ENCODE measurements at places on chromosomes 1 and 21.
A peak's percentile ranks its signal among the peaks of the same experiment; 100 is the strongest.

GRCh38 chr1:230753586-230754251 lies 6.5 kb downstream of the CAPN9 start:
- no peak for DNase-seq

- DNase-seq: no peak
These were observed 1057.9 kb downstream of the AMY1C start for GRCh38 chr1:104807590-104807989.

DNA sequence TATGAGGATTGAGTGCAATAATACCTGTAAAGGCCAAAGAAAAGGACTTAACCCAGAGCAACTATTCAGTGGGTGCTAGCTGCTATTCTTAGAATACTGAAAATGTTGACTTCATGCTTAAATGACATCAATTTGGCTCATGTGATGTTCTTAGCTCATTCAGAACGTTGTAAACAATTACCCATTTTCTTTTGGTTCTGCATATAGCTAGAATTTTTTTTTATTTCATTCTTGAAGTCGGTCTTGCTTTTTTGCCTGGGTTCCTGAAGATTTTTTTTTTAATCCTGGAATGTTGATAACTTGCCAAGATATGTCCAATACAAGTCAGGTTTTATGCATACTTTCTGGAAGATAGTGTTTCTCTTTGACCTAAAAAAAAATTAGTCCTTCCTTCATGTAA lies 772.0 kb downstream of the LTN1 start:
- no peak for DNase-seq

DNA sequence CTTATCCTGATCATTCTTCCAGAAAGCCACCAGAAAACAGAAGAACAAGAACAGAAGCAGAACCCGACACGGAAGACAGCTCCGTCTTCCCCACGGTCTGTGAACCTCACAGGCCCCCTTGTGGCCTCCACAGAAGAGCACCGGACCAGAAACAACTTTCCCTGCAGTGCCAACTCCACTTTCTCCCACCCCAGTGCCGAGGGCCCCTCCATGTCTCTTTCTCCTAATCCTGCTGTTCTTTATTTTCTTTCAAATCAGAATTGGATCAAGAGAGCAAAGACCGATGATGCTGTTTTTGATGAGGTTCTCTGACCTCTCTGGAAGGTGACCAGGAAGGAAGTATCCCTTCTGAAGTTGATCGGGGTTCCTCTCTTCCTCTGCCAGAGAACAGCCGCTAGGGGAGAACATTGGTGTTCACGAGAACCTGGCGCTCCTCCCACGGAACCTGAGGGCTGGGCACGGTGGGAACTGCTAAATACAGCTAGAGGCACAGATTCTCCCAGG lies 58.9 kb upstream of the CTTNBP2NL start:
- no peak for DNase-seq

DNA sequence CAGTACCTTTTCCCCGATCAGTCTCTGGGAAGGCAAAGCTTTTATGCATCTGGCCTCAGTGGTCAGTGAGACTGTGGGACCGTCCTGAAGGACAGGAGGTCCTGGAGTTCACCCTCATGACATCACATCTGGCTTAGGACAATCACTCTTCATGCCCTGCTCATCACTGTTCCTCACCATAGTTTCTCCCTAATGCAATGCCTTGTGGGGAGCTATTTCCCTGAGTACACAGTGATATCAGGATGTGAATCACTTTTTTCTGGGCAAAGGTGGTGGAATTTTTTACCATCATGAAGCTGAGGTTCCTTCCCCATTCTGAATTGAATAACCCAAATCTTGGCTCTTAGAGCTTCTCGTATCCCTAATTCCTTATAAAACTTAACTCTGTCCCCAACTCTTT lies 34.8 kb upstream of the CFAP126 start:
- no peak for DNase-seq

DNA sequence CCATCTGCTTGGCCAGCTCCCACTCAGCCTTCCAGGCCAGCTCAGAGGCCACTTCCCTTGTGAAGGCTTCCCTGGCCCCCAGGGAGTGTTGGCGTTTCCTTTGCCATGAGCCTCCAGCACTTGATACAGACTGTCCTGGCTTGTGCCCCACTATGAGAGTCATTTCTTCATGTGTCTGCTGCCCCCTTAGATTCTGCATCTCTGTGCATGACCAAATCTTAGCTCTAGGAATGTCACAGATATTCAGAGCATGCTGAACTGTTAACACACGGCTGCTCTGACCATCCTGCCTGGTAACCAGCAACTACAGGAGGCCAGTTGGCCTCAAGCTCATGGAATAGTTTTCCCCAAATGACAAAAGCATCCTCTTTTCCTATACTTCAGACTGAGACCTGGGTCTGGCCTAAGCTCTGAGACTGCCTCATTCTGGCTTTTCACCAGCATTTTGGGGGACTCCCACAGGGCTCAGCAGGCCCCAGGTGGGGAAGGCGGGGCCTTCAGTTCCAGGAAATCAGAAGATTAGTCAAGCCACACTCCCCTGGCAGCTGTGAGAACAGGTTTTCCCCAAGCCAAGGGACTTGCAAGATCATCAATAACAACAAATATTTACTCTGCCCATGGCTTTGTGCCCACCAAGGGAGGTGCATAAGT lies 182.6 kb upstream of the EDN2 start:
- peak; percentile 70 for DNase-seq

- DNase-seq: no peak
These were observed 6.0 kb downstream of the TFF1 start for GRCh38 chr21:42360317-42360716.

DNA sequence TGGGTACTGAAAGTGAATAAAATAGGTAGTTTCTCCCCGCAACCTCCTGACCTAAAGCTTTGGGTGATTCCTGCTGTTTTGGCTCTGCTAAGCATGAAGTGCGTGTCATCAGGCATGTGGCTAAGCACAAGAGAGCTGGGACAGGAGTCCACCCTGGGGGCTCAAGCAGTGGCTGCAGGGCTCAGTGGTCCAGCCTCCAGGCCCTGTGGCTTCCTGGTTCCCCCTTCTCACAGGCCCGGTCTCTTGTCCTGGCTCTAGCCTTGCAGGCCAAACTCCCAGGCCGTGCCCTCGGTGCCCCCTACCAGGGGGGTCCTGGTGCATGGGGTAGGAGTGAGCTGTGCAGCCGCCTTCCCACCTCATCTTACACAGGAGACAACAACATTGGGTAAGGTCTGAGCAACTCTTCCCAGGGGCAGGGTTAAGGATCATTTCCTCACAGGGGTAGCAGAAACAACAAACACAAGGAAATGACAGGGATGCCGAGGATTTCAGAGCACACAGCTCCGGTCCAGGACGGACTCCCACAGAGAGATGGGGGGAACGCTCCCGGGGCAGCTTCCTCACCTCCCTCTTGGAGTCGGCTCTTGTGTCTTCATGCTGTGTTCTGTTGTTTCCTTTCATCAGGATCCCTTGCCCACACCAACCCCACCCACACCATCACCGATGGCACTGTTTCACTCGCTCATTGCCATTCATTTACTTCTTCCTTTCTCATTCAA lies 19.8 kb upstream of the SLC2A1 start:
- no peak for DNase-seq

DNA sequence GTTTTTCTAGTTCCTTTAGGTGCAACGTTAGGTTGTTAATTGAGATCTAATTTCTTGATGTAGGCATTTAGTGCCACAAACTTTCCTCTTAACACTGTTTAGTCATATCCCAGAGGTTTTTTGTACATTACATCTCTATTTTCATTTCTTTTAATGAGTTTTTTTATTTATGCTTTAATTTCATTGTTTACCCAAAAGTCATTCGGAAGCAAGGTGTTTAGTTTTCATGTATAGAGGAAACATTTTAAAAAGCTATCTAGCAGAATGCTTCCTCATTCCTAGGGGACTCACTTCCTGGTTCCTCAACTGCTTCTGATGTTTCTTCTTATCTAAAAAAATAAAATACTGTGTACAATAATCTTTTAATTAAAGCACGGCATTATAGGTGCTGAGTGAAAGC lies 307.2 kb upstream of the CAMK1G start:
- no peak for DNase-seq

DNA sequence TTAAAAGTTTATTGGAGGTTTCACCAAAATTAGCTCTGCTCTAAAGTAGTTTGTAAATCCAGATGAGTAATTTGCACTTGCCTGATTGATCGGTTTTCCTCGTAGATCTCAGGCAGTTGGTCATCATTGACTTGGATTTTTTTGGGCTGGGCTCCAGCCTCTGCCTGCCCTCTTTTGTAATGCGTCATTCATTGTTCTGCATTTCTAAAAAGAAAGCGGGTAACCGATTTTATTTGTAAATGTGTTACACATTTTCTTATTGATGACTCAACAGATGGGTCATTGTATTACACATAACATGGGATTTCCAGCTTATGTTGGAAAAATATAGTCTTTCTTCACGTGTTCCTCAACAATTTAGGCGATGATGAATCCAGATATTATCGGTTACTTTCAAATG lies 5.5 kb downstream of the ETS2 start:
- no peak for DNase-seq

- DNase-seq: no peak
These were observed 30.9 kb upstream of the CACYBP start for GRCh38 chr1:174968750-174969244.

- DNase-seq: no peak
These were observed 149.5 kb downstream of the FGGY start for GRCh38 chr1:59446257-59446901.

DNA sequence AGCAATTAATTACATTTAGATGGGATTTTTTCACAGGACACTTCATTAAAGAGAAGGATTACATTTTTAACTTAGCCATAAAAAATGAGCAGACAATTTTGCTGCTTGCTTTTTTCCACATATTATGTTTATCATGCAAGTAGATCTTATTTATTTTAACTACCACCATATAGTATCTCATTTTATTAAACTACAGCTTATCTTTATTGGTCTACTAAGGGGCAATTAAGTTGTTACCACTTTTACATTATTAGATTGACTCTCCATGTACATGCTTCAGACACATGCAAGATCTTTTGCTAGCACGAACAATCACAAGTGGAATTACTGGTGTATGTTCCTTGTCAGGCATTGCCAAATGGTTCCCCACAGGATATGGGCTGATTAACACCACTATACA lies 99.8 kb upstream of the NFIA start:
- no peak for DNase-seq

- DNase-seq: no peak
These were observed 5.2 kb downstream of the MFAP2 start for GRCh38 chr1:16975211-16975610.

DNA sequence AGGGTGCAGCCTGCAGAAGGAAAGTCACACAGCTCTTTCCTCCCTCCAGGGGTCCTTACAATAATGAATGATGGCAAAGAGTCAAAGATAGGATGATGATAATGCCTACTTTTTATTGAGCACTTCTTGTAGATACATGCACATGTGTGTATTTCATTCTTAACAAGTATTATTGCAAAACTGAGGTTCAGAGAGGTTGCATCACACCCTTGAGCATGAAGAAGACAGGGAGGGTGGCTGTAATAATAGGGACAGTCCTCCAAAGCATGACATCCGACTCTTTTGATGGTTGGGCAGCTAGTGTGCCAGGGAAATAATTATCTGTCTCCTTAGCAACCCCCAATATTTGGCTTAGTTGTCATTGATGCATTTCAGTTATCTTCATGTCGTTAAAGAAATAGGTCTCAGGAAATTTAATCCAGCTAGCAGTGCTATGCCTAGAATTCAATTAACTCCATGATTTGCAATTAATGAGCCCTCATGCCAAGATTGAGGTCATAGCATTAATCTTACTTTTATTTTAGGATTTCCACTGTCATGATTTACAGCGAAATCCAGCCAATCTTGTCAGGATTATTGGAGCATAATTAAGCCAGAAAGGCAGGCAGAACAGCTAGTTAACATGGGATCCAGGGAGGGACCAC lies 35.0 kb downstream of the DNAJC6 start:
- no peak for DNase-seq

- DNase-seq: no peak
These were observed 17.3 kb upstream of the IRF2BP2 start for GRCh38 chr1:234627009-234627950.

DNA sequence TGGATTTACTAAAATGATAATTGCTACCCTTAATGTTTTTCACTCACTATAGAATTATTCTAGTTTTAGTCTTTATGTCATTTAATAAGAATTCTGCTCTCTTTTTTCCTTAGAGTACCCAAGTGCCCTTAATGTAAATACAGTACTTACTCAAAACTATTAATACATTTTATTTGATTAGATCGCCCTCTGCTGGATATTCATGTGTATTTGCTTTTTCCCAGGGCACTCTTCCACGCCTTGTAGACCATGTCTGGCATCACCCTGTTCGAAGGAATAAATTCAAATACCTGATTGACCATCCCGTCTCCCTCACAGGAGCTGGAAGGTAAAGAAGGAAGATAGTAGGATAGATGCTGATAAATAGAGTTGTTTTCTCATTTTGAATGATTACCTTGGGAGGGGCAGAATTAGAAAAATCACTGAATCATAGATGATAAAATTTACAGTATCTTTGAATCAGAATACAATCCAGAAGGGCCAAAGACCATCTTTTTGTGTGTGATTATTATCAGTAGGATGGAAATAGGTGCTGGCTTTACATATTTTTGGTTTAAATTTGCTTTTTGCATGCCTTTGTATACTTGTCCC lies 4.1 kb downstream of the AXDND1 start:
- DNase-seq: no peak

- no peak for DNase-seq
These were observed 21.0 kb downstream of the SPRTN start for GRCh38 chr1:231359113-231359512.

DNA sequence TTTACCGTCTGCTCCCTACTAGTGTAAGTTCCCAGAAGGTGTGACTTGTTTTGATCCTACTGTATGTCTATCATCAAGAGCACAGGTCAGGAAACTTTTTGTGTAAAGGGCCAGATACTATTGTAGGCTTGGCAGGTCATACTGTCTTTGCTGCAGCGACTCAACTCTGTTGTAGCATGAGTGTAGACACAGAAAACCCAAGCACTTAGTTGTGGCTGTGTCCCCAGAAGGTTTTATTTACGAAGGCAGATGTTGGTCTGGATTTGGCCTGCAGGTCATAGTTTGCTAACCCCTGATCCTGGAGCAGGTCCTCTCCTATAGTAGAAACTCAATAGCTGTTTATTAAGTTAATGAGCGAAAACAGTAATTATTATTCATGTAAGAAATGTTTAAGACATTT lies 365.9 kb upstream of the B3GALT2 start:
- DNase-seq: no peak

GRCh38 chr1:186534401-186534800 lies 73.5 kb upstream of the PDC start:
- no peak for DNase-seq

All from activated CD4-positive, alpha-beta T cell treated with anti-CD3 and anti-CD28 coated beads, Interleukin-2, amount 50 U/mL, for 4 hours (primary cell).